ENCODE measurements at places on chromosomes 1 and 21.

- no peak for DNase-seq
Measured at GRCh38 chr1:22633697-22634463, 2.5 kb upstream of the C1QA start.

DNA sequence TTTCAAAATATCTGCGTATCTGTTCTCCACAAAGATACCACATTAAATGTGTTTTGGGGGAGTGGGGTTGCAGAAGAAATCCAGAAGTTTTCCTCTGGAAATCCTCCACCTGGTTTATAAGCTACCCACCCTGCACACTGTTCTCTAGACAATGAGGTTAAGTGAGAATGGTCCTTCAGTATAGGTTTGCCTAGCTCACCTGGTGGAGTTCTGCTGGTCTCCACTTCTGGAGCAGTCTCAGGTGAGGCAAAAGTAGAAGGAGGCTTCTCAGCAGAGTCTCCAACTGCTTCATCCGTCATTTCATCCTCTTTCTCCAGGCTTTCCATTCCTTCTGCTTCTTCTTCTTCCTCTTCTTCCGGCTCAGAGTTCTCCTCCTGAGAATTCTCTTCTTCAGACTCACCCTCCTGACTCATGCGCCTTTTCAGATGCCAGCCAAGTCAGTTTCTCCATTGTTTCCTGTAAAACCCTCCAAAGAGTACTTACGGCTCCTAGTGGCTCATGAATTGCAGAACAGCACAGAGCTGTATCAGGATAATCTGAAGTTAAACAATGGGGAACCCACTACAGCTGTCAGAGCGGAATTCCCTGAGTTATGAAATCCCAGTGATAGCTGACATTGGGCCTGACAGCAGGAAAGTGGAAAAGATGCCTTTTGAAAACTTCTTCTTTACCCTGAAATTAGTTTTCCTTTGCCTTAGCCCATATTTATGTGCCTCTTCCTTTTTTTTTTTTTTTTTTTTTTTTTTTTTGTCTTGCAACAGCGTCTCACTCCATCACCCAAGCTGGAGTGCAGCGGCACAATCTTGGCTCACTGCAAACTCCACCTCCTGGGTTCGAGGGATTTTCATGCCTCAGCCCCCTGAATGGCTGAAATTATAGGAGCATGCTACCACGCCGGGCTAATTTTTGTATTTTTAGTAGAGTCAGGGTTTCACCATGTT, 38.5 kb downstream of the MSTO1 start:
- DNase-seq = peak; percentile 73

- peak; percentile 27 for DNase-seq
Measured at GRCh38 chr1:230971771-230972170, 6.9 kb downstream of the TTC13 start.

GRCh38 chr1:174815036-174815435, 184.7 kb upstream of the CACYBP start:
- DNase-seq = no peak

GRCh38 chr1:223350361-223350908, 13.5 kb downstream of the SUSD4 start:
- no peak for DNase-seq

DNA sequence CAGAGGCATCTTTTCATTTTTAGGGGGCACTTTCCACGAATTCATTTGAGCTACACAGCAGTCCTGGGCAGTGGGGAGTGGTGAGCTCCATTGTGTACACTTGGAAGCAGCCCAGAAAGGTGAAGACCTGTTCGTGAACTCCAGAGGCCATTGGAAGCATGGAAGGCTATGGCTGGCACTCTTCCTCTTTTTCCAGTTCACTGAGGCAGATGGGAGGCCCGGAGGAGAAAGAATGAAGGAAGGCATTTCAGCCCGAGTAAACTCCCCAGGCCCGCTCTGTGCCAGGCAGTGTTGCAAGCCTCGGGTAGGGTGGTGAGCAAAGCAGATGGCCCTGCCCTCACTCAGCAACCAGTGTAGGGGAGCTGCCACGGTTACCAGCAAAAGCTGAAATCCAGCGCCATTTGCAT, 673 bp upstream of the DHCR24 start:
- peak; percentile 73 for DNase-seq

DNA sequence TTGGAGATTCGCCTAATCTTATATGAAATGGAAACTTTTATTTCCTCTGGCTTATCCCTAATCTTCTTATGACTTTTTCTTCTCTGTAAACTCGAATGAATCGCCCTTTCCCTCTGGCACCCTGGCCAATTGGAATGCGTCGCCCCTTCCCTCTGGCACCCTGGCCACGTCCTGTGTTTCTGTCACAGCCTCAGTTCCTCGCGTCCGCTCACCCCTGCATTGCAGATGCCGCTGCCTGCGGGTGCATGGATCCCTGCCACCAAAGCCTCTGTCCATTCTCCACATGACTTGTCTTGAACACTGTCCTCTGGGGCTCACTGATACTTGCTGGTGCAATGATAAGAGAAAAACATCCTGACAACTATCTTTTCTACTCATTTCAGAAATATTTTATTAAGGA, 104.6 kb downstream of the ADARB1 start:
- no peak for DNase-seq

- no peak for DNase-seq
Measured at GRCh38 chr1:27727126-27727525, 1.4 kb downstream of the FAM76A start.

DNA sequence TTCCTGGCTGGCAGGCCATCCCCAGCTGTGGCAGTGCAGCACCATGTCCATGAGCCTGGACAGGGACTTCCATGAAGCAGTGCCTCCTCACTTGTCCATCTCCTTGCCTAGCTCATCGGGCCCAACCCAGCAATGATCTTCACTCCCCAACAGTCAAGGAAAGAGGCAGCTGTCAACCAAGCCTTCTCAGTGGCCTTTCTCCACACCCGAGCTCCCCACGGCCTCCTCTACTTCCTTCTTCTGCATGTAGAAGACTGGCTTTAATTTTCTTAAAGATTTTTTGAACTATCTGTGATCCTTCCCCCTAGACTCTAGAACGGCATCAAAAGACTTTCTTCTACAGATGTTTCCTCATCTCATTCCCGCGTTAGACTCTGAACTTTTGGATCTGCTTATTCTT, 65.5 kb upstream of the COA6 start:
- DNase-seq = no peak

DNA sequence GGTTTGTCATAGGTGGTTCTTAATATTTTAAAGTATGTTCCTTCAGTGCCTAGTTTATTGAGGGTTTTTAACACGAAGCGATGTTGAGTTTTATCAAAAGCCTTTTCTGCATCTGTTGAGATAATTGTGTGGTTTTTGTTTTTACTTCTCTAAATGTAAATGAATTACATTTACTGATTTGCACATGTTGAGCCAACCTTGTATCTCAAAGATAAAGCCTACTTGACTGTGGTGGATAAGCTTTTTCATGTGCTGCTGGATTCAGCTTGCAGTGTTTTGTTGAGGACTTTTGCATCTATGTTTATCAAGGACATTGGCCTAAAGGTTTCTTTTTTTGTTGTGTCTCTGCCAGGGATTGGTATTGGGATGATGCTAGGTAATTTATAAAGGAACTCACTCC, 142.5 kb downstream of the PRDM2 start:
- no peak for DNase-seq

Data from Ammon's horn (tissue), 1 donor.